Memory B cell (primary cell): ENCODE measurements at places on chromosomes 3 and 15.

DNA sequence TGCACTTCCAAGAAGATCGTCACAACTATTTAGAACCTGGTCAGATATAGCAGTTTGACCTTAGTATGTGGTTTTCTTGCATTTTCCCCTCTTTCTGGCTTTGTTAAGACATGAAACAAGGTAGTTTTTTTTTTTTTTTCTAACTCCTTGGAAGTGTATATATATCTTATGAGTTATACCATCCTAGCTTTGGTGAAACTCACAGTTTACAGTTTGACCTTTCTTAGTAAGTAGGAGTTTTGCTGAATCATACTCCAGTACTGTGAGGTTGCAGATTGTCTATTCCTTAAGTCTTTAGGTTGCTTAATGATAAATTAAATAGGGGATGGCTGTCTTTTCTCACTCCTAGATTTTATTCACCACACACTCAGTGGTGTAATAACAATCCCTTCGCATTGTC lies 325.0 kb downstream of the RBMS3 start:
- no peak overlapping the region for H3K27ac ChIP-seq
- H3K4me1 ChIP-seq = no peaks in the 10 kb centered on the region
- no peaks in the 10 kb centered on the region for H3K36me3 ChIP-seq
- no peaks in the 10 kb centered on the region for H3K27me3 ChIP-seq

DNA sequence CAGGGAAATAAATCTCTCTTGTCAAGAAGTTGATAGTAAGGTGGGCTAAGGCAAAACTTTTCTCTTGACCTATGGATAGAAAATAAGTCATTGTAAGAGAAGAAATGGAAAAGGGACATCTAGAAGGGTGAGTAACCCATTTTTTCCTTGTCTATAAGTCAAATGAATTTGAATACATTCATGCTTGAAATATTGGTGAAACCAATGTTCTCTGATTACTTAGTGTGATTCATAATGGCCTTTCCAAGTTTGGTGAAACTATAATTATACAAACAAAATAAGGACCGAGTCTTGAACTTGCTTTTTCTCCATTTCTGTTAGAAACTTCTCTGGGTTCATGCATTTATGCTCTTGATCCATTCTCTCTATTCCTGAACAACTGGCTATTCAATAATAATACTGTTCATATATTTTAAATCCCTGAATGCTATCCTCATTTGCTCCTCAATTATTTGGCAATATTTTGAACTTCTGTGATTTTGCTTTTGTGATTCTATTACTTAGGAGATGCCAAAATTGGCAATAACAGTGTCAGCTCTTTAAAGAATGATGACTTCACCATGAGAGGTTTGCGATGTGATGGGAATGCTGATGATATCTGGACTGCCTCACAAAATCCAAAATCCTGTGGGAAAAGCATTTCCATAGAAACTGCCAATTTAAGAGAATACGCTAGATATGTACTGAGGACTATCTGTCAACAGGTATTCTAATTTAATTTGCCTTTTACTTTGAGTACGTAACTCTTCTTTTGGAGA lies 12.3 kb downstream of the P2RY12 start:
- H3K4me3 ChIP-seq = no peak overlapping the region
- H3K27ac ChIP-seq = no peak overlapping the region
- no peak for DNase-seq
- H3K4me1 ChIP-seq = no peaks in the 10 kb centered on the region
- H3K27me3 ChIP-seq = no peaks in the 10 kb centered on the region

- no peak for DNase-seq
- peak overlapping the region; percentile 80 for H3K27ac ChIP-seq
- H3K4me1 ChIP-seq = peaks cover 23% of the 10 kb centered on the region
- peaks cover 31% of the 10 kb centered on the region for H3K36me3 ChIP-seq
- H3K27me3 ChIP-seq = no peaks in the 10 kb centered on the region
- H3K4me3 ChIP-seq = no peak overlapping the region
These were observed 37.4 kb downstream of the ST6GAL1 start for GRCh38 chr3:186967686-186968085.

DNA sequence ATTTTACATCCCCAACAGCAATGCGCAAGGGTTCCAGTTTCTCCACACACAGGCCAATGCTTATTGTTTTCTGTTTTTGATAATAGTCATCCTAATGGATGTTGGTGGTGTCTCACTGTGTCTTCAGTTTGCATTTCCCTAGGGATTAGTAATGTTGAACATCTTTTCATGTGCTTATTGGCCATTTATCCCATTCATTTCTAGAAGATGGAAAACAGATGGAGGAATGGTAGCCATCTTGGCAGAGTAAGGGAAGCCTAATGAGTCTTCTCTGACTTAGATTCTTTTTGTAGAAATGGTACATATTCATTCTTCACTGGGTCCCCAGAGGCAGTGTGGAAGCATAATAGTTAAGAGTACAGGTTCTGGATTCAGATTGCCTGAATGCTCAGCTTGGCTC lies 46.8 kb upstream of the SRGAP3 start:
- DNase-seq = no peak
- peaks cover 13% of the 10 kb centered on the region for H3K27me3 ChIP-seq
- H3K4me1 ChIP-seq = no peaks in the 10 kb centered on the region
- no peak overlapping the region for H3K4me3 ChIP-seq
- H3K36me3 ChIP-seq = no peaks in the 10 kb centered on the region

DNA sequence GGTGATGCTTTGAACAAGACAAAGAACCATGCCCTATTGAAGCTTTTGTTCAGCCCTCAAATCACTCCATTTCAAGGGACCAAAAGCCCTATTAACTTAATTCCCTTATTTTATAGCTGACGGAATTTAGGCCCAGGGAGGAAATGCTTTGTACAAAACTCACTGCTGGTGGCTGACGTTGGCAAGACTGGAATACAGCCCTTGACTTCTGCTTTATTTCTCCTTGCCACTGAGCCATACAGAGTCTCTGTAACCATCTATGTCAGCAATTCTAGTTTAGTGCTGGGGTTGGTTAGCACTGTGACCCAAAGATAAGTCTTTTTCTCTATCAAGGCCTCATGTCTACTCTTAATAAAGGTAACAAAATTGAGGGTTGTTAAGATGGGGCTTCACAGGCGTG lies 316.1 kb upstream of the TPRG1 start:
- DNase-seq = no peak
- no peaks in the 10 kb centered on the region for H3K4me1 ChIP-seq
- H3K36me3 ChIP-seq = peaks cover 6% of the 10 kb centered on the region
- no peaks in the 10 kb centered on the region for H3K27me3 ChIP-seq
- no peak overlapping the region for H3K27ac ChIP-seq
- H3K4me3 ChIP-seq = no peak overlapping the region

DNA sequence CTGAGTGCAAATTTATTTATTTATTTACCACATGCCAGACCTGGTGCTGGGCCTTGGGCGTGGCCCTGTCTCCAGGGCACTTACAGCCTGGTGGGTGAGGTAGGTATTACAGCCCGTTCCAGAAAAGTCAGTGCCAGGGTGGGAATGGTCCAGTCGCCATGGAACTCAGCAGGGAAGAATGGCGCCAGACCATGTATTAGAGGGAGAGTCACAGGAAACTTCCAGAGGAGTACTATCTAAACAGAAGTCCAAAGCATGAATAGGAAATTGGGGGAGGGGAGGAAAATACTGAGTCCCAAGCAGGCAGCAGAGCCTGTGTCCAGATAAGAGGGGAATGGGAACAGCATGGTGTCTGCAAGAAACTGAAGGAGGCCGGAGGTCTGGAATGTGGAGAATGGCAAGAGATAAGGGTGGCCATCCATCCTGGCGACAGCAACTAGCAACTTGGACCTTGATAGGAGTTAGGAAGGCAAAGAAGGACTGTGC lies 27.0 kb downstream of the SH3BP5 start:
- H3K27me3 ChIP-seq = no peaks in the 10 kb centered on the region
- peak overlapping the region; percentile 39 for H3K27ac ChIP-seq

- peaks cover 17% of the 10 kb centered on the region for H3K36me3 ChIP-seq
- H3K4me1 ChIP-seq = peaks cover 5% of the 10 kb centered on the region
- peak overlapping the region; percentile 47 for H3K27ac ChIP-seq
- no peak for DNase-seq
These were observed 30.2 kb upstream of the ZNF609 start for GRCh38 chr15:64430000-64430735.

- no peaks in the 10 kb centered on the region for H3K27me3 ChIP-seq
- peak overlapping the region; percentile 1 for H3K27ac ChIP-seq
- H3K4me1 ChIP-seq = peaks cover 33% of the 10 kb centered on the region
- no peaks in the 10 kb centered on the region for H3K36me3 ChIP-seq
These were observed 48.8 kb downstream of the PDE8A start for GRCh38 chr15:85030301-85030929.

GRCh38 chr15:33086500-33087121 lies 107.9 kb downstream of the FMN1 start:
- H3K27ac ChIP-seq = no peak overlapping the region
- H3K36me3 ChIP-seq = no peaks in the 10 kb centered on the region
- H3K4me1 ChIP-seq = no peaks in the 10 kb centered on the region
- H3K4me3 ChIP-seq = no peak overlapping the region
- DNase-seq = no peak
- H3K27me3 ChIP-seq = peaks cover 4% of the 10 kb centered on the region

GRCh38 chr3:50671331-50671730 lies 3.4 kb upstream of the DOCK3 start:
- H3K4me3 ChIP-seq = no peak overlapping the region
- H3K36me3 ChIP-seq = no peaks in the 10 kb centered on the region
- H3K4me1 ChIP-seq = peaks cover 3% of the 10 kb centered on the region

- peak overlapping the region; percentile 95 for H3K27ac ChIP-seq
- H3K36me3 ChIP-seq = peaks cover 50% of the 10 kb centered on the region
- H3K4me1 ChIP-seq = peaks cover 69% of the 10 kb centered on the region
- H3K4me3 ChIP-seq = peak overlapping the region; percentile 99
- H3K27me3 ChIP-seq = no peaks in the 10 kb centered on the region
- DNase-seq = peak; percentile 56
These were observed 27.3 kb downstream of the STARD5 start for GRCh38 chr15:81296673-81297072.

- no peak overlapping the region for H3K4me3 ChIP-seq
- peaks cover 9% of the 10 kb centered on the region for H3K4me1 ChIP-seq
- peaks cover 11% of the 10 kb centered on the region for H3K27me3 ChIP-seq
- no peaks in the 10 kb centered on the region for H3K36me3 ChIP-seq
These were observed 19.1 kb downstream of the SPTBN5 start for GRCh38 chr15:41874736-41875135.

- H3K4me1 ChIP-seq = no peaks in the 10 kb centered on the region
- no peaks in the 10 kb centered on the region for H3K36me3 ChIP-seq
- H3K27me3 ChIP-seq = no peaks in the 10 kb centered on the region
- no peak for DNase-seq
- H3K27ac ChIP-seq = no peak overlapping the region
These were observed 56.0 kb upstream of the PLSCR4 start for GRCh38 chr3:146306656-146307455.

DNA sequence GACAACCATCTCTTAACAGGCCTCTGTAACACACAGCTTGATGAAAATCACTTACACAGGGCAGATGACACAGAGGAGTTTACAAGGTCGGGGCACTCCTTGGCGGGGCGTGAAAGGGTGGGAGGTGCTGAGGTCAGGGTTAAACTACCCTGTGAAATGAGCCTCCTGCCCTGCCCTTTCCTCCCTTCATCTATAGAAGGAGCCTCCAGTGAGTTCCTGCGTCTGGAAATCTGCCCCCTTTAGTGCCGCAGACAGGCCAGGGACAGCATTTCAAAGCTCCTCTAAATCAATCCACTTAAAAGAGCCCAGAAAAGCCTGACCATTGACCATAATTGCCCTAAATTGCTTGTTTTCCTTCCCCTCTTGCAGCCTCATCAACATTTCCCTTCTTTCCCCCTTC lies 1.9 kb downstream of the ROBO1 start:
- H3K27me3 ChIP-seq = no peaks in the 10 kb centered on the region
- H3K4me1 ChIP-seq = no peaks in the 10 kb centered on the region
- H3K4me3 ChIP-seq = no peak overlapping the region
- H3K27ac ChIP-seq = no peak overlapping the region

DNA sequence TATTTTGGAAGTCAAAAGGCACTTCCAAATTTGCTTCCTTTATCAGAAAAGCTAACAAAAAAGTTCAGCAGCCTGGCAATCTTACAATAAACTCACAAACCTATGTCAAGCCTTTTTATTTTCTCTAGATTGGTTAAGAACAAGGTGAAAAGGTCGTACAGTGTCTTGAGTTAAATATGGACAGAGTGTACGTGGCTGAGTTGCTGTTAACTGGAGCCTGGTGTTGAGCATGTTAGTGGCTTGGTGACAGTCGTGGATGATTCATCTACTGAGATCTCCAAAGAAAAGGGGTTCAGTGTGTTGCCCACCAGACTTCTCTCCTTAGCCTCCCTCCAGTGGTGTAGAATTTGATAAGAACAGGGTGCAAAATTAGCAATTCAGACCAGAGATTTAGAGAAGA lies 89.7 kb downstream of the SSR3 start:
- no peak overlapping the region for H3K4me3 ChIP-seq
- no peak overlapping the region for H3K27ac ChIP-seq
- H3K27me3 ChIP-seq = peaks cover 1% of the 10 kb centered on the region
- DNase-seq = no peak

DNA sequence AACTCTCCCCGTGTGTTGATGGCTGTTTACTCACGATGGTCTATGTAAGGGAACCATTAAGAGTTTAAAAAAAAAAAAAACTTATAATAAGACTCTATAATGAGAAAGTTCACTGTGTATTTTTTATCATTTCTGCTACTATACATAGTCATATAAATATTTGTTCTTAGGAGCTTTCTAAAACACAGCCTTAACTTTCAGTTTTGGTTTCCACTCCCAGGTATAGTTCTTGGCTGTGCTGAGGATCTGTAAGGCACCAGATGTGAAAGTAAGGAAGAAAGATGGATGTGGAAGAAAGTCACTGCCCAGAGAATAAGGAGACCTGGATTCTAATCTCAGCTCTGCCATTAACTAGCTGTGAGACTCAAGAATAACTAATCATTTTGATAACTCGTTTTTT lies 101.9 kb upstream of the THBS1 start:
- no peak overlapping the region for H3K4me3 ChIP-seq
- H3K27ac ChIP-seq = no peak overlapping the region
- no peak for DNase-seq
- peaks cover 2% of the 10 kb centered on the region for H3K27me3 ChIP-seq

- no peak for DNase-seq
- no peaks in the 10 kb centered on the region for H3K4me1 ChIP-seq
- no peaks in the 10 kb centered on the region for H3K36me3 ChIP-seq
- no peak overlapping the region for H3K4me3 ChIP-seq
- H3K27ac ChIP-seq = no peak overlapping the region
These were observed 49.6 kb upstream of the AADACL2 start for GRCh38 chr3:151684094-151684493.

GRCh38 chr15:58463815-58464650 lies 32.2 kb downstream of the LIPC start:
- no peak overlapping the region for H3K4me3 ChIP-seq
- H3K4me1 ChIP-seq = no peaks in the 10 kb centered on the region
- DNase-seq = no peak
- no peaks in the 10 kb centered on the region for H3K36me3 ChIP-seq
- H3K27me3 ChIP-seq = peaks cover 10% of the 10 kb centered on the region
